ENCODE measurements at places on chromosomes 6 and 20. TPM values are rescaled to one million over a fixed set of nuclear protein-coding genes. Genes with fewer than 3 reads are reported as not detected.

DNA sequence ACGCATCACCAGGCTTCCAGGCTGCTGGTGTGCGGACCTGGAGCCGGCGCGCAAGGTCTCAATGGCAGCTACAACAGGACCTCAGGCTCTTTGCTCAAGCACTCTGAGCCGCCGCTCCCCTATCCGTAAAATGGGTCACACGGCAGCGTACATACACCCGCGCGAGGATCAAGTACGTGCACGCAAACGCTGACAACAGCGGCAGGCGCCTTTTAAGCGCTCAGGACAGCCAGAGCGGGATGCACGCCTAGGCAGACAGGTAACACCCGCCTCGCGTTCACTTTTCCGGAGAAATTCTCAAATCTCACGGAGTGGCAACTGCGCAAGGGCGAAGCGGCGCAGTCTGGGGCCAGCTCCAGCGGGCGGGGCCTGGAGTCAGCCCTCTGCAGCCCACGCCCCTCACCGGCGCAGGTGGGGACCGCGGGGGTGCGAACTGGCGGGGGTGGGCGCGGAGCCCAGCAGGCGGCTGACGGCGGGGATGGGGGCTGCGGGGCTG lies 535 bp downstream of the EXOC2 start:
- peaks cover 4% of the 10 kb centered on the region for H3K4me1 ChIP-seq
- no peaks in the 10 kb centered on the region for H3K36me3 ChIP-seq
- peak overlapping the region; percentile 82 for H3K4me3 ChIP-seq
- DNase-seq, result peak; percentile 30
- H3K27me3 ChIP-seq, result no peaks in the 10 kb centered on the region
- H3K27ac ChIP-seq, result peak overlapping the region; percentile 87

DNA sequence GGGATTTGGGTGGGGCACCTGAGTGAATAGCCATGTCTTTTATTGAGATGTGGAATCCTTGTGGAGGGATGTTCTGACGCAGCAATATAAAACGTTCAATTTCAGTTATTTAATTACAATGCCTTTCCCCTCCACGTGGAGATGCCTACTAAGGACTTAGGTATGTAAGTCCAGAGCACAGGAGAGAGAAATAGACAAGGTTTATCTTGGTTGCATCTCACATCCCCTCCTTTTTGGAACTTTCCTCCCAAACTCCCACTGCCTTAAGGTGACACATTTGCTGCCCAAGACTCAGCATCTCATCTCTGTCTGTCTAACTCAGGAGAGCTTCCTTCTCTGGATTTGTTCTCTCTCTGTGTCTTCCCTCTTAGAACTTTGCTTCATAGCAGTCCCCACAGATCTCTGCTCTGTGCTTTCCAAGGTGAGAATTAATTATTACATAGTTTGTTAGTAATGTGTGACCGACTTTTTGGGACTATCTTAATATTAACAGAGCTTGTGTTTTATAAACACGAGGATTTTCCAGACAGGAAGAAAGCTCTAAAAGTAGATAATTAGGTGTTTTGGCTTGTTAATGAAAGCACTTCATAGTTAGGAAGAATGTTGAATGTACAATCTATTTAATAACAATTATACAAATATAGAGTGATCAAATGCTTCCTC lies 52.6 kb downstream of the COL19A1 start:
- no peaks in the 10 kb centered on the region for H3K36me3 ChIP-seq
- no peak overlapping the region for H3K27ac ChIP-seq
- DNase-seq, result no peak
- peaks cover 7% of the 10 kb centered on the region for H3K4me1 ChIP-seq
- no peaks in the 10 kb centered on the region for H3K27me3 ChIP-seq

DNA sequence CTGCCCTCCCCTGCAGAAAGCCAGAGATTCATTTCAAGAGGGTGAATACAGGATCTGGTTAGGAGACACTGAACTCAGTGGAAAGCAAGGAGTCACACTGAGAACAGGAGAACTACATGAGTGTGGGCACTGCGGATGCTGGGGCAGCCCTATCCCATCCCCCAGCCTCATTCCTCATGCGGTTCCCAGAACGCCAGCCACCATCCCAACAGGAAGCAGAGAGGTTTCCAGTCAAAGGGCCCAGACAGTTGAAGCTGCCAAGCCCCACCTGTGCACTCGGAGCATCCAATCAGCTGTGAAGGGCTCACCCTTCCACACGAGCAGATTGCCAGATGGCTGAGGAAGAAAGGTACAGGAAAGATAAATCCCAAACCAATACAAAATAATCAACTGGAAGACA lies 50.7 kb upstream of the PRND start:
- DNase-seq, result no peak
- H3K4me3 ChIP-seq, result no peak overlapping the region
- no peaks in the 10 kb centered on the region for H3K4me1 ChIP-seq
- no peaks in the 10 kb centered on the region for H3K27me3 ChIP-seq
- H3K27ac ChIP-seq, result no peak overlapping the region

- no peak overlapping the region for H3K27ac ChIP-seq
- no peak for DNase-seq
- H3K4me3 ChIP-seq, result no peak overlapping the region
- H3K36me3 ChIP-seq, result no peaks in the 10 kb centered on the region
- H3K4me1 ChIP-seq, result no peaks in the 10 kb centered on the region
These were observed 206.3 kb upstream of the LAMP5 start for GRCh38 chr20:9308056-9308455.

DNA sequence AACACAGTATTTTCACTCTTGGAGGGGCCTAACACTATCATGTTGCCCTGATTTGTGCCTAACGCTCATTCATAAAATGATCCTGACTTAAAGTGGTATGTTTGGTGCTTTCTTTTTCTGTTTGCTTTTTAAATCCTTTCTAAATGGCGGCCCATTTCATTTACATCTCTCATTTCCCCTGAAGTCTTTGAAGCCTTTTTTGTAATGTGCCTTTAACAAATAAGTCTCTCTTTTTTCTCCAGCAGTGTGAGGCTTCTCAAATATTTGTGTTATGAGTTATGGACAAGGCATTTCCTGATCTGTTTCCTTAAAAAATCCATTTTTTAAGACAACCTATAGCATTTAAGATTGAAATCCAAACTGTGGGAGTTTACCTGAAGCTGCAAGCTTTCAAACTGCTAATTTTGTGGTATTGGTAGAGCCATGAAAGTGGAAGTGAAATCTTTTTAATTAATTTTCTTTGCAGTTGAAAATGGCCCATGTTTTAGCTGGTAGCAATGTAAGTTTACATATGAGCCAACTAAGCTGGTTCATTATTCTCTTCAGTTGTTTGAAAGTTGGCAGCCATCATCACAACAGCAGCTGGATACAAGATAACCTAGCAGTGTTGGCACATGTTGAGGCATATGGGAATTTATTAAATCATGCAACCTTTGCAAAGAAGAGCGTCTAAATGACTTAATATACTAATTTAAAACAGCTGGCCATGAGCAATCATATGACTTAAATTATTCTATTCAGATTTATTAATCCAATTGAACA lies 469.7 kb downstream of the CDKAL1 start:
- no peaks in the 10 kb centered on the region for H3K27me3 ChIP-seq
- H3K4me1 ChIP-seq, result no peaks in the 10 kb centered on the region
- peak; percentile 10 for DNase-seq
- no peak overlapping the region for H3K4me3 ChIP-seq
- no peak overlapping the region for H3K27ac ChIP-seq

Gene RSPO4
- total RNA-seq, result not detected

Gene GPR6
- total RNA-seq, result not detected

Gene NR2E1
- not detected for total RNA-seq

Gene HCK
- total RNA-seq, result 2.1 TPM

Gene HLA-DOA
- total RNA-seq, result 83.3 TPM

Gene CDH4
- total RNA-seq, result 0.52 TPM
